ENCODE measurements at places on chromosomes 6 and 20. TPM values are rescaled to one million over a fixed set of nuclear protein-coding genes. Genes with fewer than 3 reads are reported as not detected.

COL21A1 gene
- total RNA-seq, result 29.5 TPM

DUSP15 gene
- total RNA-seq, result 9.9 TPM

CTAGE9 gene
- not detected for total RNA-seq

MYLK2 gene
- not detected for total RNA-seq

RIPOR2 gene
- 1.4 TPM for total RNA-seq

IDH3B gene
- total RNA-seq, result 64.3 TPM

SLC17A2 gene
- total RNA-seq, result not detected

All from fibroblast of the aortic adventitia (primary cell).